Fibroblast of skin of right biceps (primary cell): ENCODE measurements at places on chromosomes 13 and 19.

DNA sequence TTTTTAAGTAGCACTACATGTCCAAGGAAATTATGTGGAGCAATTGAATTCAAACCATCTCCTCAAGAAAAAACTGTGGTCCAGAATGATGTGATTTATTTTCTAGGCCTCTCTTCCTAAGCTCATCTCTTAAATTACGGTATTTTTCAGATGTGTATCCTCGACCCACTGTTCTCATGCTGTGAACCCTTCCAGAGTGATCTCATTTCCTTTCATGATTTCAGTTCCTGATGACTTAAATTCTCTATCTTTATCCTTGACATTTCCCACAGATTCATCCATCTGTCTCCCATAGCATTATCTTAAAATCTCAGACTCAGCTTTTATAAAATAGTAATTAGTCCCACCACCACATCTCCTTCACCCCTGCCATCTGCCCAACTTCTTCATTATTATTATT is 117.6 kb upstream of the SPRY2 start:
- no peak for DNase-seq

DNA sequence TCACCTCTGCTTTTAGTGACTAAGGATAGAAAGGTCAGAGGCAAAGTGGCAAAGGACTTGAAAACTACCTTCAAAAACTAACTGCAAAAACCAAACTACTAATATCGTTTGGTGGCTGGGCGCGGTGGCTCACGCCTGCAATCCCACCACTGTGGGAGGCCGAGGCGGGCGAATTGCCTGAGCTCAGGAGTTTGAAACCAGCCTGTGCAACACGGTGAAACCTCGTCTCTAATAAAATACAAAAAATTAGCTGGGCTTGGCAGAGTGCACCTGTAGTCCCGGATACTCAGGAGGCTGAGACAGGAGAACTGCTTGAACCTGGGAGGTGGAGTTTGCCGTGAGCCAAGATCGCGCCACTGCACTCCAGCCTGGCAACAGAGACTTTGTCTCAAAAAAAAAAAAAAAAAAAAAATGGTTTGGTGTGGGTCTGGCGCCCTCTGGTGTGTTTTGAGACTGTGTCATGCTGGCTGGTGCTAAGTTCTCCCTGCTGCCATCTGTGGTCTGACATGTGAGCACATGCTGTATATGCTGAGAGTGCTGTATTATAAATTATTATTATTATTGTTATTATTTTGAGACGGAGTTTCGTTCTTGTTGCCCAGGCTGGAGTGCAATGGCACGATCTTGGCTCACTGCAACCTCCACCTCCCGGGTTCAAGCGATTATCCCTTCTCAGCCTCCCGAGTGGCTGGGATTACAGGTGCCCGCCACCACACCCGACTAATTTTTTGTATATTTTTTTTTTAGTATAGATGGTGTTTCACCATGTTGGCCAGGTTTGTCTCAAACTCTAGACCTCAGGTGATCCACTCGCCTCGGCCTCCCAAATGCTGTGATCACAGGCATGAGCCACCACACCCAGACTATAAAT is 36.0 kb upstream of the RNF17 start:
- peak; percentile 77 for DNase-seq

DNA sequence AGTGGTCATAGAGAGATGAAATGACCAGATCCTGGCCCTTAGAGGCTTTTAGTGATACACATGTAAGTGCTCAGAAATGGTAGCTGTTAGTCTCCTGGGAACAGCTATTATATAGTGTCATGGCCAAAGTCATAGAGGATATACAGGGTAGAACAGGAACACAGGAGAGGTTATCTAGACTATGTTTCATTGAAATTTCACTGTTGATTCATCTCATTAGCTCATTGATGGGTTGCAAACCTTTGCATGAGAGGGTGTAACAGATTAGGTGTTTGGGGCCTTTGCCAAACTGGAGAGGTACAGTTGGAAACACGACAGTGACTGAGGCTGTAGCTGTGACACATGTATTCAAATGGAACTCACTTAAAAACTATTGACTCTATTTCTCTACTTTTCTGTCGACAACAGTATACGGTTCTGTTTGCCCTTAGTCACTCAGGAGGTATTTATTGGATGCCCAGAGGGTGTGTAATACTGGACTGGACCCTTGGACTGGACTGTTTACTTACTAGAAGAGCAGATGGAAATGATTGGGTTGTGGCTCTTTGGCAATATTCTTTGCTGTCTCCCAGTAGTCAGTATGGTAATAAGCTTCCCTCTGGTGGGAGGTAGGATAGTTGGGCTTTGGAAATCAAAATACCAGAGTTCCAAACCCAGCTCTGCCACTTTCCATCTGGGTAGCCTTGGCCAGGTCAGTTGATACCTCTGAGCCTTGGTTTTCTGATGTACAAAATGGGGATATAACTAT is 29.8 kb downstream of the ARHGAP35 start:
- peak; percentile 77 for DNase-seq

GRCh38 chr13:28220166-28220565 is 81.8 kb downstream of the PAN3 start:
- peak; percentile 42 for DNase-seq

DNA sequence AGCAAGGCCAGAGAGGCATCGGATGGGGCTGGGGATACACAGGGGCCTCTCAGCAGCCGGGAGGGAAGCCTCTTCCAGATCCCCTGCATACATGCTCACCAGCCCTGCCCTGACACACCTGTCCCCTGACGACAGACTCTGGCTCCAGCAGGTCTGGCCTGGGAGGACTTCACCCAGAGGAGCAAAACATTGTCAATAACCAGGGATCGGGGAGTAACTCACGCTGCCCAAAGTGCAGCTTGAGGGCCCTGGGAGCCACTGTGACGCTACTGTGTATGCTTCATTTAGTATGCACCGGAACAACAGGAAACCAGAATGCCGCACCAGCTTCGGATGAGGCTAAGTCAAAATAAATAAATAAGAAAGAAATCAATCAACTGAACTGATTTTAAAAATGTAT is 12.4 kb upstream of the CD22 start:
- DNase-seq: no peak

DNA sequence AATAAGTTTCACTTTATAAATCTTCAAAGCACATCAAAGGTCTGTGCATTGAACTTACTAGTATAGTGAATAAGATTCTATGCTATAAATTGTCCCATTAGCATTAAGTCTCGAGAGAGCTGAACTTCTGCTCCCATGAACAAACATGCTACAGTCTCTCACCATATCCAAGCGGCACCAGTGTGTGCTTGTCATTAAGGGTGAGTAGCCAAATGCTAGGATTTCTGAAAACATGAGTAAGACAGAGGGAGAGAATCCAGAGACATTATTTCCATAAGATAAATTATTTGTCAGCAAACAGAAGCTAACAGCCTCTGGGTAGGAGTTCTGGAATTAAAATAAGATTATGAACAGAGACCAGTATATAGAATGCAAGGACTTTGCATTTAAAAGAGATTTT is 2882.5 kb downstream of the PCDH9 start:
- DNase-seq: peak; percentile 47

- no peak for DNase-seq
Observed at GRCh38 chr13:43558939-43559338, 227.8 kb downstream of the ENOX1 start.

DNA sequence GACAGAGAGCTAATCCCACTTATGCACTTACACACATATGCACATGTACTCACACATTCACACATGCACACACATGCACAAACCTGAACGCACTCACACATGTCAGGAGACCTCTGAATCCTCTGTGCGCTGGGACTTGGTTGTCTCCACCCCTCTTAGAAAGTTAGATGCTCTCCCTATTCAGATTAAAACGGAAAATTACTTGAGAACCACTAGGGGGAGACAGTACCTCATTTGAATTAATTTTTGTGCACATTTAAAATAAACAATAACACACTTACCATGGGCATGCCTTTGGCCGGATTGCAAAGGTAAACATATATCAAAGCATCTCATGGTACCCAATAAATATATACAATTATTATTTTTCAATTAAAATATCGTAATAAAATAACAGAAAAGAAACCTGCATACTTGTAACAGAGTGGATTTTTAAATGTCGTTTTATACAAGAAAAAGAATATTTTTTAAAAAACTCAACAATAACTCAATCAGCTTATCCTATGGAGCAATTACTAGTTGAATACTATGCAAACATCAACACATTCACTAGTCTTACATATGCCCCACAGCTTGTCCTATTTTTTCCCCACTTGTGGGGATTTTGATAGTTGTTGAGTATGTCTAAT is 9.5 kb upstream of the LILRB4 start:
- DNase-seq: no peak

- DNase-seq: peak; percentile 76
Observed at GRCh38 chr13:75787249-75787928, 151.3 kb downstream of the LMO7 start.

DNA sequence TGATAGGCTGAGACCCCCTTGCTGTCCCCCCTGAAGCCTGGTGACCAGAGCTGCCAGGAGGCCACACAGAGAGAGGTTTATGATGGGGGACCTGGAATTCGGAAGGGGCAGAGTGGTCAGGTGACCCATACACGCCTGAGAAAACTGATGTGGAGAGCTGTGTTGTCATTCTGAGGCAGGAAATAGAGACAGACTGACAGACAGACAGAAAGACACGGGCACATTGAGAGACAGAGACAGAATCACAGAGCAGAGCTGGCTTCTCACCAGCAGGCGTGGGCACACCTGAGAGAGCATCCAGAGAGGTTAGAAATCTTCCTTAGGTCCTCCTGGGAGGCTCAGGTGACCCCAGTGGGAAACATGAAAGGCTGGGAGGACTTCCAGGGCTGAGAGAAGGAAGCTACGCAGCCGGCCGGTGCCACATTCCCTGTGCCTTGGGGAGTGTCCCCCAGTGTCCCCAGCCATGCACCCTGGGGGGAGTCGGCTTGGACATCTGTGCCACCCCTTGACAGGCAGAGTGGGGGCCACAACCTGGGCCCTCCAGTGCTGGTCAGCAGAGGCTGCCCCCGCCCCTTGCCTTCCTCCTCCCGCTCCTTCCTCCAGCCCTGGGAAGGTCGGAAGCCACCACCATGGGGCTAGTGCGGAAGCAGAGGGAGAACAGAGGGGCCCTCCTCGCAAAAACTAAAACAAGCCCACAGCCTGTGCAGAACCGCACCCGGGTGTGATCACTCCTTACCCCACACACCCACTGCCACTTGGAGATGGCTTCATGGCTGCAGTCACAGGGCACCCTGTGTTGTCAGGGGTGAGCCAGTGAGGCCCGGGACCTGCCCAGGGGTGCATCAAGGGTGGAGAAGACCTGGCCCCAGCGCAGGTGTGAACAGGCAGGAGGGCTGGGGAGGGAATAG is 2.2 kb downstream of the FFAR1 start:
- DNase-seq: no peak

DNA sequence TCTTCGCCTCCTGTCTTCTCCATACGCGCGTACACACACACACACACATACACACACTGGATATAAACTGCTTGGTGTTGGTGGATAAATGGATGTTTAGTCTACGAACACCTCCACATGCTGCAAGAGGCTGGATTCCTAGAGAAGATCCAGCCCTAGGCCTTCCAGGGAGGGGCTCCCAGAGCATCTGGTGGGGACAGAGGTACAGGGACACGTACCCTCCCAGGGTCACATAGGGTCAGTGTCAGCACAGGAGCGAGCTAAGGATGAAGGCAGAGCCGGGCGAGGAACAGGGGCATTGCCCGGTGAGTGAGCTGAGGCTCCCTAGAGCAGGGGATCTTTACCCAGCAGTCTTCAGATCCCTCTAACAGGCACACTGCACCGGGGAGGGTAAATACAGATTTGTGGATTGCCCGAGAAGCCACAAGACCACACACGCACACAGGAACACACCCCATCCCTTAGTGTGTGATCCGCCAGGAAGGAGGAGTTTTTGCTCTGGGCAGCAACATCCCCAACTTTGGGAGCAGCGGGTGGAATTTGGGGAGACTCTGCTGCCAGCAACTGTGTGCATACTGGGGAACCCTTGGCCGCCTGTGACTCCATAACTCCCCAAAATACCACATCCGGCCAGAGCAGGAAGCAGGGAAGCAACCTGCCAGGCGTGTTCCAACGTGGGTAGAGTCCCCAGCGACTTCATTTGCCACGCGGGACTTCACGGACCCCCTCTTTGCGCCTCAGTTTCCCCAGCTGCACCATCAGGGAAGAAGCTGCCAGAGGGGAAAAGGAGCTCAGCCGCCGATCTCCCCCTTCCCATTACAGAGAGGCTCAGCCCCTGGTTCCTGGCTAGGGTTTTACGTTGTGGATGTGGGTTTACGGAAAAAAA is 5.8 kb upstream of the TLE2 start:
- DNase-seq: peak; percentile 68

DNA sequence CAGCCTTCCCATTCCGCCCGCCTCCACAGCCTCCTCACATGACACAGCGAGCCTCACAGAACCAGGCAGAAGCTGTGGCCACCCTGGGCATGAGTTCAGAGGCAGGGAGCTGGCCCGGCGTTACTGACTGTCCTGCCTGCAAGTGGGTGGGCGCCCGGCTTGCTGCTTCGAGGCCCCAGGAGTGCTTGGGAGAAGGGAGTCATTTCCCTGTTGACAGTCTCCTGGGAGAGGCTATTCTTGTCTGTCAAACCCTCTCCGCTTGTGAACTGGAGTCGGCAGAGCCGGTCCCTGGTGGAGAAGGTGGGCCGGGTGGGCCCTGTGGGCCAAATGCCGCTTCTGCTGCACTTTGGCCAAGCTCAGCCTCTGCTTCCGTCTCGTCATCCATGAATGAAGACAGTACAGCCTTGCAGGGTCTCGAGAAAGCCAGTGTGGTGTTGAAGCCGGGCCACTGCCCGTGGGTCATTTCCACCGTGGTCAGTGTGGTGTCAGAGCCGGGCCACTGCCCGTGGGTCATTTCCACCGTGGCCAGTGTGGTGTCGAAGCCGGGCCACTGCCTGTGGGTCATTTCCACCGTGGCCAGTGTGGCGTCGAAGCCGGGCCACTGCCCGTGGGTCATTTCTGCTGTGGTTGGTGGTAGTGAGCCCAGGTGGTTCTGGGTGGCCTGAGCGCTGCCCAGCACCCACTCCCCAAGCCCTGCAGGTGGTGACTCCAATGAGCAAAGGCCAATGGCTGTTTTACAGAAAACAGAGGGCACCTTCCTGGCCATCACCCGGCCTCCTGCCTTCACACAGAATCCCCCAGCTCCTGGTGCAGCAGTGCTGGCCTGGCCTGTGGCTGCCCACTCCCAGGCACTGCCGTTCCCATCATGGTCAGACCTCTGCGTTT is 13.5 kb upstream of the F7 start:
- DNase-seq: no peak

DNA sequence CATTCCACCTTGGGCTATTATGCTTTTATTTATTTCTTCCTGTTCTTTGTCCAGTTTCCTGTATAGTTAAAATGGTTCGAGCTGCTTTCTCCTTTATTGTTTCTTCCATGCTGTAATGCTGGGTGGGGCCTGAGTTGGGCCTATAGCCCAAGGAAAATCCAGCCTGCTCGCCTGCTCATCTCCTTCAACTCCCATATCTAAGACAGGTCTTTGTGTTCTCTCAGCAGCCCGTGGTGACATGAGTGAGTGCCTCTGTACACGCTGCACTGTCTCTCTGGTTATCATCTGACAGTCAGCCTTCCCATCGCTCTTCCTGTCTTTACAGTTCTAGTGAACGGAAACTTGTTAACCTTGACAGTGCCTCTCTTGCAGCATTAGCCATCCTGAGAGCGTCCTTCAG is 221.9 kb upstream of the SLC10A2 start:
- no peak for DNase-seq

- DNase-seq: peak; percentile 75
Observed at GRCh38 chr19:4455719-4456475, 1.7 kb downstream of the UBXN6 start.

- no peak for DNase-seq
Observed at GRCh38 chr13:32622827-32623226, 36.6 kb downstream of the PDS5B start.

GRCh38 chr19:30450835-30451321 is 78.7 kb downstream of the ZNF536 start:
- DNase-seq: no peak

GRCh38 chr13:20121159-20121525 is 39.7 kb downstream of the GJA3 start:
- DNase-seq: no peak
